ENCODE measurements at places on chromosomes 11 and 22.

- DNase-seq = no peak
These were observed 16.4 kb upstream of the FLRT1 start for GRCh38 chr11:64019106-64020037.

GRCh38 chr22:44537015-44537414, 39.0 kb upstream of the RTL6 start:
- DNase-seq = no peak

DNA sequence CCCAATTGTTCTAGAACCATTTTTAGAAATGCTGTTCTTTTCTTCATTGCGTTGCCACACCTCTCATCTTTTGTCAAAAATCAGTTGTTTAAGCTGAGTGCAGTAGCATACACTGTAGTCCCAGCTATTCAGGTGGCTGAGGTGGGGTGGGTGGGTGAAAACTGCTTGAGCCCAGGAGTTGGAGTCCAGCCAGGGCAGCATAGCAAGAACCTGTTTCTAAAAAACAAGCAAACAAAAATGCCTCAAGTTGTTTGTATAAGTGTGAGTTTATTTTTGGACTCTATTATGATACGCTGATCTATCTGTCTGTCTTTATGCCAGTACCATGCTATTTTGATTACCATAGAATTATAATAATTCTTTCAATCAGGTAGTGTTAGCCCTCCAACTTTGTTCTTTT, 62.5 kb upstream of the RRM1 start:
- DNase-seq = peak; percentile 56

DNA sequence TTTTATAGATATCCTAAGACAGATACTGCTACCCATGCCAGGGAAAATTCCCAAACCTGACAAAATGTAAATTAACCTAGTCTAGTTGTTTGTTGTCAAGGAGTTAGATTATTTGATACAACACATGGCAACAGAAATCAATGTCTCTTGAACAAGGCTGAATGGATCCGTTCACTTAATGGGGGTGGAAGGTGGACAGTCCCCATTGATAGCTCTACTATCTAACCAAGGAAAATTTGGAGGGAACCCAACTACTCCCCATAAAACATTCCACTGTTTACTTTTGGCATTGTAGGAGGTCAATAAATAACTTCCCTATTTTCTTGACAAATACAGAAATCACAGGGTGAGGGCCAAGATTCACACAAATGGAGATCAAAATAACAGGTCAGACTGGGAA, 117.9 kb upstream of the GRIA4 start:
- no peak for DNase-seq

DNA sequence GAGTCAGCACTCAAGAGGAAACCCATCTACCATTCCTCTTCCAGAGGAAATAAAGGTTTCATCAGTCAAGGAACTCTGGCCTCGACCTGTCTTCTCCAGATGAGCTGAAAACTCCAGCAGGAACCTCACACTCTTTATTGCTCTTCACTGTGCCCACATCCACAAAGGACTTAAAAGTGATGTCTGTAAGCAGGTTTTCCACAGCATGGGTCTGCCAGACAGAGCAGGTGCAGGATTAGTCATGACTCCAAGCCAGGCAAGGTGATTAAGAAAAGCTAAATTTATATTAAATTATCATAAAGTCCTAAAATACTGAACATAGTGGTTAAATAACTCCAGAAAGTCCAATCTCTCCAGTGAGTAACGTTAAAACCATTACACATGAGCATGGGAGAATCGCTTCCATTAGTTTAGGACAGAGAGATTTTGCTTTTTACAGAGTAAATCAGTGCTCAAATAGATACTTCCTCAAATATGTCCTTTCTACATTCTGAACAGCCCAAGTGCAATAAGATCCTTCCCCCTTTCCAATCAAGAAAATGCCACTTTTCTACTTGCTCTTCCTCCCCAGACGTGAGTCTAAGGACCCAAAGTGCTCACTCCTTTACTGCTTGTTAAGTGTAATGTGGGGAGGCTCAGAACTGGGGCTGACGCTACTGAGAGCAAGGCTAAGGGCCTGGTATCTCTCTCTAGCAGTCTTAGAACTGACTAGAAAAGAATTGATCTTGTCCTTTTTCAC, 10.7 kb upstream of the CKAP5 start:
- no peak for DNase-seq

DNA sequence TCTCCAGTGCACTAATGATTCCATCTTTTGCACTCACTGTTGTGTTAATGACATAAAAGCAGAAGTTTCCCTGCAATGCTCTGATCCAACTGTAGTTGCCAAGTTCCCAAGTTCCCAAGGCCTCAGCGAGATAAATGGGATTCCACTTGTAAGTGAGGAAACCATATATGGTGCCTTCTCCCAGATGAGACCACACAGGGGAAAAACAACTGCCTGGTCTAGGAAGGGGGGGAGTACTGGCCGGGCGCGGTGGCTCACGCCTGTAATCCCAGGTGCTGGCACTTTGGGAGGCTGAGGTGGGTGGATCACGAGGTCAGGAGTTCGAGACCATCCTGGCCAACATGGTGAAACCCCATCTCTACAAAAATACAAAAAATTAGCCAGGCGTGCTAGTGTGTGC, 23.3 kb upstream of the RELA start:
- DNase-seq = no peak

- DNase-seq = no peak
These were observed 4.6 kb upstream of the SIGIRR start for GRCh38 chr11:419248-420005.

DNA sequence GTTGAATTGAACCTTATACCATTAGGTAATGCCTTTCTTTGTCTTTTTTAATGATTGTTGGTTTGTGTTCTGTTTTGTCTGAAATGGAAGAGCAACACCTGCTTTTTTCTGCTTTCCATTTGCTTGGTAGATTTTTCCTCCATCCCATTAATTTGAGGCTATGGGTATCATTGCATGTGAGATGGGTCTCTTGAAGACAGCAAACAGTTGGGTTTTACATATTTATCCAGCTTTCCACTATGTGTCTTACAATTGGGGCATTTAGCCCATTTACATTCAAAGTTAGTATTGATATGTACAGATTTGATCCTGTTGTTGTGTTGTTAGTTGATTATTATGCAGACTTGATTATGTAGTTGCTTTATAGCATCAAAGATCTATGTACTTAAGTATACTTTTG, 21.1 kb upstream of the RAB38 start:
- no peak for DNase-seq

- DNase-seq = no peak
These were observed 72.1 kb downstream of the PTPRJ start for GRCh38 chr11:48052183-48053044.

DNA sequence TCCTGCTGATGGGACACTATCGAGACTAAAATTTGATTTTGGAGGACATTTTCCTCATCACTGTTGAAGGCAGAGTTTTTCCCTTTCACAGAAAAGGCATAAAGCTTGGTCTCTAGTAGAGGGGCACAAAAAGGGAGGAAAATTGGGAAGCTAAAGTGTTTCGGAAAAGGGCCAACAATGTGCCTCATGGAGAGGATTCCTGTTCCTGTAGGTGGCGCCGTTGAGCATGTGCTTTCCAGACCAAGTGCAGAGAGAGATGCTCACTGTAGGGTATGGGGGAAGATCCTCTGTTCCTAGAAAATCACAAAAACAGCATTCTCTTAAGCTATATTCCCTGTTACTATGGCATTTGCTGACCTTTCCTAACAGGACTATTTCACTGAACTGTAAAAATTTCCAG, 18.4 kb upstream of the OR4C5 start:
- no peak for DNase-seq

DNA sequence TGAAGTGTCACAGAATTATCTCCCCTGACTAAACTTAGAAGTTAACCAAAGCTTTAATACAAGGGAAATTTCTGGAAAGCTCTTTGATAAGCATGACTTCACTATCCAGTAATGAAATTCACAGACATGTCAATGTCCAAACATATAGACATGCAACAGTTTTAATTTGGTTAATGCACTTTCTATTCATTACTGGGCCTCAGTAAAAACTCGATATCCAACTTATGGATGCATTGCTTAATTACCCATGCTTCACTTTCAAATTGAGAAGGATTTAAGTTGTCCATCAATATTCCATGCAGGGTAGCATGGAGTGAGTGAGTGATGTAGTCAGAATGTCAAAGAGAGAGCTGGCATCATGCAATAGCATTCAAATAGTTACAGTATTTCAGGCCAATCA, 197.5 kb downstream of the CADM1 start:
- DNase-seq = no peak

GRCh38 chr11:37817727-37818270, 1219.8 kb upstream of the RAG2 start:
- no peak for DNase-seq

DNA sequence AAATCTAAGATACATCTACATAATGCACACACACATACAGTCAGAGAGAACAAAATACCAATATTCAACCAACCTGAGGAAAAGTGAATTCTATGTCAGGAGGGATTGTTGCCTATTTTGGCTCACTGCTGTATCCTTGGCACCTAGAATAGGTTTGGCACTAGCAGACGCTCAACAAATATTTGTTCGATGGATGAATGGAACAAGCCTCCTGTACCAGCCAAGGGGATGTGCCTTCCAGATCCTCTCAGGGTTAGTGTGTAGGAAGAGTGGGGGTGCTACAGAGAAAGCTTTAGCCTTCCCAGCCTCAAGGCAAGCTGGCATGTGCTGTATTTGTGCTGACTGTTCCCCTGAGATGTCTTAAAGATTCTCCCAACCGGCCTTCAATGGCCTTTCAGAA, 23.3 kb upstream of the POU2AF1 start:
- peak; percentile 90 for DNase-seq

DNA sequence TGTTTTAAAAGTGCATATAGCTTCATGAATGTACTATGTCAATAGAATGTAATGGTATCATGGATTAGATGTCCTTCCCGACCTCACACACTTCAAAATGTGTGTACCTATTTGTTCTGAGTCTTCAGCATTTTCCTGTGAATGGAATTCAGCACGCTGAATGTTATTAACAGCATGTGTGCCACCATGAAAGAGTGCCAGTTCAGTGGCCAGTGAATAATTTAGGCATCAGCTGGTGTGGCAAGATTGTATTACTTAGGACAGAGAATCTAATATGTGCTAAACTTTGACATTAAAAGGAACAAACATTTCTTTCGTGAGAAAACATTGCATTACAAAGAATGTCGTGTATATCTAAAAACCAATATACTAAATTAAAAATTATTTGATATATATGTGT, 46.4 kb downstream of the HIPK3 start:
- DNase-seq = no peak

- DNase-seq = no peak
These were observed 3.6 kb upstream of the TBC1D22A start for GRCh38 chr22:46758867-46759290.
